ENCODE measurements at places on chromosomes 5 and 9.
A peak's percentile ranks its signal among the peaks of the same experiment; 100 is the strongest.

DNA sequence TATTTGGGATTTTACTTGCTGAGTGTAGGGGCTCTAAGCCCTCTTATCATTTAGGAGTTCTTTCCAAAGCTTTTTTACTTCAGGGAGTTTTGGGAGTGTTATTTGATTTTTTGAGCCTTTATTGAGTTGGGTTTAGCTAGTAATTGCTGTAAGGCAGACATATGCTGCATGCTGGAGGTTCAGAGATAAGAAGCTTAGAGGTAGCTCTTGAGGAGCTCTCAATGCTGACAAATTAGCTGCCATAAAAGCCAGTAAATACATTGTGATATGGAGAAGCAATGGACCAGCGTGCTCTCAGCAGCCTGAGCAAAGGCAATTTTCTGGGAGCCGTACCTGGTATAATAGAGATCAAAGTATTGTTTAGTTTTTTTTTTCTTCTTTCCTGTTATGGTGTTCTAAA lies 11.6 kb downstream of the ARHGEF28 start:
- no peak for DNase-seq

DNA sequence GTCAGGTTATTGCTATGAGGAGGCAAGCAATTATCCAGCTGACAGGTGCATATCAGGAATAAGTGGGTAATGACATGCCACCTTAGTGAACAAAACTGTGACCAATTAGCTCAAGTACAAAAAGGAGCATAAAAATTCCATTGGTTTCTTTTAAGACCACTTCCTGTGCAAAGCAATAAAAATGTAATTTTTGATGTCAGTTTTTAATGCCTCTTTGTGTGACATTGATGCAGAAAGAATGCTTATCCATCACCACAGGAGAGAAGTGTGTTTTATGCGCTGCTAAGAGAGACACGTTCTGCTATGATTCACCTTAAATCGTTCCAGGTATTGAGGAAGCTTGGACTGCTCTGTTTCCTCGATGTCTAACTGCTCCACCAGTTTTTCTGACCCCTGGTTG lies 96.7 kb downstream of the MRPS27 start:
- no peak for DNase-seq

DNA sequence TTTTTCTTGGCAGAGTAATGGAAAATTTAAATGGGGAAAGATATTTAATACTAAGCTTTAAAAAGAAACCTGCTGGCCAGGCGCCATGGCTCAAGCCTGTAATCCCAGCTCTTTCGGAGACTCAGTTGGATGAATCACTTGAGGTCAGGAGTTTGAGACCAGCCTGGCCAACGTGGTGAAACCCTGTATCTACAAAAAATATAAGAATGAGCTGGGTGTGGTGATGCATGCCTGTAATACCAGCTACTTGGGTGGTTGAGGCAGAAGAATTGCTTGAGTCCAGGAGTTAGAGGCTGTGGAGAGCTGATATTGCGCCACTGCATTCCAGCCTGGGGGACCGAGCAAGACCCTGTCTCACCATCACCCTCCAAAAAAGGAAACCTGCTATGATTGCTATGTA lies 32.8 kb downstream of the TUT7 start:
- DNase-seq = no peak

GRCh38 chr9:99235926-99236634 lies 14.0 kb downstream of the SEC61B start:
- DNase-seq = no peak

GRCh38 chr9:87216036-87216435 lies 268.7 kb upstream of the GAS1 start:
- DNase-seq = no peak

GRCh38 chr5:91114658-91115057 lies 268.5 kb downstream of the ARRDC3 start:
- DNase-seq = no peak

GRCh38 chr9:121754655-121755436 lies 103.4 kb downstream of the DAB2IP start:
- no peak for DNase-seq

- no peak for DNase-seq
Measured at GRCh38 chr5:110441035-110441434, 285.4 kb downstream of the TMEM232 start.

- DNase-seq = no peak
Measured at GRCh38 chr9:34256104-34256503, 73.0 kb downstream of the KIF24 start.

DNA sequence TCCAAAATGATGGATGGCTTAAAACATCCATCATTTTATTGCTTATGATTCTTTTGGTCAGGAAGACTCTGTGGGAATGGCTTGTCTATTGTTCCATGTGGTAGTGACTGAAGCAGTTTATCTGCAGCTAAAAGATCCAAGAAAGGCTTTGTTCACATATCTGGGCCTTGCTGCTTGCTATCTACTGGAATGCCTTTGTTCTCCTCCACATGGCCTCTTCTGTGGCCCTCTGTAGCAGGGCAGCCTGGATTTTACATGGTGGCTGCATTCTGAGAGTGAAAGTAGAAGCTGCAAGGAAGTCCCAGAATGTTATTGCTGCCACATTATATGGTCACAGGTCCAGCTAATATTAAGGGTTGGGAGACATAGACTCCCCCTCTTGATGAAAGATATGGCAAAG lies 35.1 kb downstream of the DMXL1 start:
- no peak for DNase-seq

- DNase-seq = no peak
Measured at GRCh38 chr9:134405527-134405926, 79.3 kb downstream of the RXRA start.

GRCh38 chr9:110143950-110144545 lies 63.9 kb downstream of the C9orf152 start:
- peak; percentile 34 for DNase-seq

- DNase-seq = no peak
Measured at GRCh38 chr5:159152876-159153275, 53.2 kb upstream of the EBF1 start.

DNA sequence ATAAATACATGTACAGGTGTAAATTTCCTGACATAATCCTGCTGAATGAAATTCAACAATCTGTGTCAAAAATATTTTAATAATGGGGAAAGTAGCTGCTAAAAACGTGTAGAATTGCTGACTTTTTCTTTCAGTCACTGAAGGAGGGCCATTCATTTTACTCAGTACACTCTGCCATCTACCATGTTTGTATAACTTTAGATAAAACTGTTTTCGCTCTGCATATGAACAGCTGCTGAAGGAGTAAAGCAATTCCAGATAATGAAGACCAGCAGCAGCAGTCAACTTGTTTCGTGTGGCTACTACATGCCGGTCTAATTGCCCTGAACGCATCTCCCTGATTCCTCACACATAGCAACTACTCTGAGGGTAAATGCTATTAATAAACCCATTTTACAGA lies 380.5 kb downstream of the SPOCK1 start:
- no peak for DNase-seq

DNA sequence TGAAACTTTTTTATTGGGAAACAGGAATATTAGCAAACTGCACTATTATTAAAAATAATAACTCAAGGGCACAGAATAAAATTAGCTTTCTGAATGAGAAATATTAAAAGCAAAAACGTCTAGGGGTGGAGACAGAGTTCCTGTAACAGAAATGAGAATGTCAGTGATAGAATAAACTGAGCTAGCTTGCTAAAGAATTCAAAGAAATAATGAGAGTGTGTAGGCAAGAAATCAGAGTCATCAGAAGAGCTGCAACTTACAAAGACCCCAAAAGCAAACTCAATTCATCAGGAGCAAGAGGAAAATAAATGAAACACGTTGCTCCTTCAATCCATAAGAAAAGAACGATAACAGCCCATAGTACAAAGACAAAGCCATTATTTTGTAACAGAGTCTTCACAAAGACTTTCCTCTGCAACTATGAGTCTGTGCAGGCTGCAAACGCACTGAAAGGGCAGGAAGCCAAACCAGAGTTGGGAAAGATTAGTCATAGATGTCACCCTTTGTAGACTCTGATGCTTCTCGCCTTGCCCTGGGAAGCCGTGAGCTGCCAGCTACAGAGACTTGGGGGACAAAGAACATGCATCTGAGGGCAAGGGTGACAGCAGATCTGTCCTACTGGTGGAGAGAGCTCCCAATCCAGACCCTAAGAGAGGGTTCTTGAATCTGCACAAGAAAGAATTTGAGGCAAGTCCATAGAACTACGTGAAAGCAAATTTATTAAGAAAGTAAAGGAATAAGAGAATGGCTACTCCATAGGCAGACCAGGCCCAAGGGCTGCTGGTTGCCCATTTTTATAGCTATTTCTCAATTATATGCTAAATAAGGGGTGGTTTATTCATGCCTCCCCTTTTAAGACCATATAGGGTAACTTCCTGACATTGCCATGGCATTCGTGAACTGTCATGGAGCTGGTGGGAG lies 40.8 kb downstream of the SHC3 start:
- DNase-seq = peak; percentile 39

DNA sequence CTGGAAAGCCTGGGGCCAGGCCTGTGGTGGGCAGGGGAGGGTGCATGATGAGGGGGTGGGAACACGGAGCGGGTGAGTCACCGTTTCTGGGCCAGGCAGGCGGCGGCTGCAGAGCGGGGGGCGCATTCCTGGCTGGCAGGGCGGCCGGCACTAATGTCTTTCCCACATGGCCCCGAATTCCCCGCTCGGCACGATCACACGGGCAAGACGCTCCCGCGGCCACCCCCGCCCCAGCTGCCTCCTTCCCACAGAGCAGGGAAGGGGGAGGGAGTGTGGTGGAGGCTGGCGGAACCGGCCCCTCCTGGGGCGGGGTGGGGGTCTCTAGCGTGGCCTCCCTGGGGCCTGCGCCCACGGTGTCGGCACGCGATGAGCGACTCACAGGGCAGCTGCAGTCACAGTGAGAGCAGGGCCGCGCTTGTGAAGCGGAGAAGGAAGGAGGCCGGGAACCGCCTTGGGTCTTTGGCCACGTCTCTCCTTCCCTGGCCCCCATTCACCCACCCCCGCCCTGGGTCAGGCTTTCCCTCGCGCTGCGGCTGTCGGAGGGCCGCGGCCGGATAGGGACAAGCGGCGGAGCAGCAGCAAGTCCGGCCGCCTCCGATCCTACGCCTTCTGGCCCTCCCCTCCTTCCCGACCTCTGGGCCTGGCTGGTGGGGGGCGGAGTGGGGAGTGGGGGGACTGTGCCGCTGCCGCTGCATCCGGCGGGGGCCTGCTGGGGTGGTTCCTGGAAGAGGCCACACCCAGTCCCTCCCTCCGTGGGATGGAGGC lies 48.9 kb downstream of the CXXC5 start:
- DNase-seq = peak; percentile 48

DNA sequence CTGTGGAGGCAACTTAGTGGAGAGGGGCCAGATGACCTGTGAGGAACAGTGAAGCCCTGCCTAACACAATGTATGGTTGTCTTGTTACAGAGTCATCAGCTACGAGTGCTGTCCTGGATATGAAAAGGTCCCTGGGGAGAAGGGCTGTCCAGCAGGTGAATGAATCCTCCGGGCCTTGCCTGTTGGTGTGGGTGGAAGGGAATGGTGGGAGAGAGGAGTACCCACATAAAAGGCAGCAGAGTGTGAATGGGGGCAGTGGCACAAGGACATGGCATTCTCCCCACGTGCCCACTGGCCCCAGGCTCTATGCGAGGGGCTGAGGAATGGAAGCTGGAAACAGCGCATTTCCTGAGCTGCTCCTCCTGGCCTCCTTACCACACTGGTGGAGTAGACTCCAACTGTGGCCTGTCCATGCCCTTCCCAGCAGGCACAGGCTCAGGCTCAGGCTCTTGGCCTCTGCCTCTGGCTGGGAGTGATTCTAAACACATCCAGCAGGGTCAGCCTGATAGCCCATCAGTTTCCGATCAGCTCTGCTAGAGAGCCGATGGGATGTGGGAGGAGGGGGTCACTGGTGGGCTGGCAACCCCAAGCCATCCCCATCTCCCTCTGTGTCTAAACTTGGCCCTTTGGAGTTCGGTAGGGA lies 15.3 kb downstream of the TGFBI start:
- DNase-seq = no peak

- no peak for DNase-seq
Measured at GRCh38 chr9:69431777-69432176, 106.8 kb downstream of the ENTREP1 start.

DNA sequence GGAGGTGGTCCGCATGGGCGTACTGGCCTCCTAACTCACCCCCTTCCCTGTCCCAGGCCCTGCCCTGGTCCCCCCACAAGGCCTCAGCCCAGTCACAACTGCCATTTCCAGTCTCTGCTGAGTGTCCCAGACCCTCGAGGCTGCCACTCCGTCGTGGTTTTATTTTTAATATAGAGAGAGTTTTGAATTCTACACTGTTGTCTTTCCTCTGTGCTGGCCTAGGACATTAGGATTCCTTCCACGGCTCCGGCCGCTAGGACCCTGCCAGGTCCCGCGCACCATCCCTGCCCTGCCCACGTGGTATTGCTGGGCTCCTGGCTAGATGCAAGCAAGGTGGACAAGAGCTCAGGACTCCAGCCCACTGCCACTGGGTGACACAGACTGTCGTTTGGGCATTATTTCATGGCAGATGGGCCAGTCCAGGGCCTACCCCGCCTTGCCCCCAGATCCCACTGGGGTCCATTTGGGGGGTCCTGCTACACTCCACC lies 53.3 kb downstream of the SAR1B start:
- no peak for DNase-seq

- DNase-seq = no peak
Measured at GRCh38 chr5:117594166-117594565, 1019.5 kb upstream of the SEMA6A start.

- DNase-seq = no peak
Measured at GRCh38 chr5:177195307-177195952, 61.9 kb downstream of the NSD1 start.

- no peak for DNase-seq
Measured at GRCh38 chr9:86354818-86355309, 654 bp upstream of the TUT7 start.

DNA sequence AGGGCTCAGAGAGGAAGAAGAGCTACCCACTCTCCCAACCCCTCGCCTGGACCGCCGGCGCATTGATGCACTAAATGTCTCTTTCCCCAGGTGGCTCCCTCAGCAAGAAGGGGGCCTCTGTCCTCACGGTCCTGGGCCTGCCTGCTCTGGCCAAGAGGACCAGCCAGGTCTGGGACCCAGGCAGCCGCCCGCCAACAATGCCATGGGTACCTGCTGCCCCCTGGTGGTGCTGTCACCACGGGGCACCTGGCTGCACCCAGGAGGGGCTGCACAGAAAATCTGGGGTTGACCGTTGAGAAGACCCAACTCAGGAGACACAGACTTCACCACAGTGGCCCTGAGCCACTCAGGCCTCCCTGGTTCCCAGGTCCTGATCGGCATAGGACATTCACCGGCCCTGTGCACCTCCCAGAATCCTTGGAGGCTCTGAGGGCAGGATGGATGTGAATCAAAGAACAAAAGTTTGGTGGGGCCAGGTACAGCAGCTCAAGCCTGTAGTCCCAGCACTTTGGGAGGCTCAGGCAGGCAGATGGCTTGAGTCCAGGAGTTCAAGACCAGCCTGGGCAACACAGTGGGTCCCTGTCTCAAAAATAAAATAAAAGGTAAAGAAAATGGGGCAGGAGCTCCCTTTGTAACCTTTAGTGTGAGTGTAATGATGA lies 2.4 kb upstream of the VAV2 start:
- peak; percentile 90 for DNase-seq

DNA sequence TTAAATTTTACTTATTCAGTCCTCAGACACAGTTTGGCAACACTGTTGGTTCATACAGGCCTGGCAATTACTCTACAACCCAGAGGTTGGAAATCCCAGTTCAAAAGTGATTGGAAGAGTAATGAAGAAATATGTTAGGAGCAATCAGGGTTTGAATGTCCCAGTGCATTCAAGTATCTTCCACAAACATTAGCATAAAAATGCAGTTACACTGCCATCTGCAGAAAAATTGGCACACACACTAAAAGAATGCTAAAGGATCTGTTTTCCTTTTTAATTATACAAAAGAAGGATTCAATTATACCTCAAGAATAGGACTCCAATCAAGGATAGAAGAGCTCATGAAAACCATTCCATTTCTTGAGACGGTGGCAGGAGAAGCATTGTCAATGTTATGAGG lies 130.2 kb downstream of the DNAH5 start:
- DNase-seq = no peak
